ENCODE measurements at places on chromosomes 12 and 14. TPM values are rescaled to one million over a fixed set of nuclear protein-coding genes. Genes with fewer than 3 reads are reported as not detected.

The ERP27 gene
- polyA plus RNA-seq = 0.29 TPM

The GALNT8 gene
- polyA plus RNA-seq = not detected

GRCh38 chr14:61332658-61333029 lies 11.3 kb downstream of the PRKCH start:
- DNase-seq = no peak

GRCh38 chr12:114030451-114030850 lies 64.3 kb upstream of the RBM19 start:
- no peak for DNase-seq

- DNase-seq = no peak
These were observed 44.3 kb downstream of the SCN8A start for GRCh38 chr12:51635346-51635745.

- DNase-seq = peak; percentile 51
These were observed 12.1 kb downstream of the ZFHX2 start for GRCh38 chr14:23539248-23540140.

DNA sequence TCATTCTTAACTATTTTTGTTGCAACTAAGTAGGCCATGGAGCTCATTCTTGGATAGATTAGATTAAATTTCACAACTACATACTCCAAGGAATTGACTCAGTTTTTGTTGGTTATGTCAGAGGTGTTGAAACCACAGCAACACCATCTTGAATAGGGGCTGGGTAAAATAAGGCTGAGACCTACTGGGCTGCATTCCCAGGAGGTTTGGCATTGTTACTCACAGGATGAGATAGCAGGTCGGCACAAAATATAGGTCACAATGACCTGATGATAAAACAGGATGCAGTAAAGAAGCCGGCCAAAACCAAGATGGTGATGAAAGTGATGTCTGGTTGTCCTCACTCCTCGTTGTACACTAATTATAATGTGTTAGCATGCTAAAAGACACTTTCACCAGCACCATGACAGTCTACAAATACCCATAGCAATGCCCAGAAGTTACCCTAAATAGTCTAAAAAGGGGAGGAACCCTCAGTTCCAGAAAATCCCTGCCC lies 20.9 kb downstream of the DMAC2L start:
- no peak for DNase-seq

GRCh38 chr12:22231836-22232235 lies 102.7 kb downstream of the ST8SIA1 start:
- no peak for DNase-seq

GRCh38 chr12:5586201-5586600 lies 154.3 kb downstream of the NTF3 start:
- no peak for DNase-seq

Data from muscle of arm (tissue), 14 donors.